Ascending aorta (tissue), 2 donors: ENCODE measurements at places on chromosomes 2 and 18.

DNA sequence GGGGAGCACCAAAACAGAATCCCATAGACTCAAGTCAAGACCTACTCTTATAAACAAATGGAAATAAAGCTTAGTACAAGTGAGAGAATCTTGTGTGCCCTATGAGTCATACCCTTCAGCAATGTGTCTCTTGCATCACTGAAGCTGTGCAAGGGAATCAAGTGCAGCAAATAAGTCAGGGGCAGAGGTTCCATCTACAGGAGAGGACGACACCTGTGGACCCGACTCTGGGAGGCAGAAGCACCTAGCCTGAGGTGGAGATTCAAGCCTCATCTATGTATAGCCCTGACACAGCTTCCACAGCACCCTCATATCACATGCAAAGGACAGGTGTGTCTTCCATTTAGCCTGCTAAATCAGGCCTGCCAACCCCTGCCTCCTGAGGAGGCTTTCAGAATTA lies 298.2 kb downstream of the CNTNAP5 start:
- no peak overlapping the region for H3K27ac ChIP-seq
- no peak overlapping the region for H3K4me3 ChIP-seq
- H3K27me3 ChIP-seq = no peaks in the 10 kb centered on the region

GRCh38 chr2:75582840-75583239 lies 22.1 kb upstream of the EVA1A start:
- no peaks in the 10 kb centered on the region for H3K4me1 ChIP-seq
- H3K27me3 ChIP-seq = no peaks in the 10 kb centered on the region
- H3K36me3 ChIP-seq = no peaks in the 10 kb centered on the region
- no peak overlapping the region for H3K4me3 ChIP-seq
- no peak for DNase-seq

- no peaks in the 10 kb centered on the region for H3K36me3 ChIP-seq
- peaks cover 73% of the 10 kb centered on the region for H3K27me3 ChIP-seq
- DNase-seq = no peak
- H3K27ac ChIP-seq = no peak overlapping the region
- H3K4me3 ChIP-seq = no peak overlapping the region
Measured at GRCh38 chr2:176084611-176085119, 903 bp upstream of the EVX2 start.

- no peak overlapping the region for H3K4me3 ChIP-seq
- no peaks in the 10 kb centered on the region for H3K36me3 ChIP-seq
- no peaks in the 10 kb centered on the region for H3K27me3 ChIP-seq
- H3K4me1 ChIP-seq = peaks cover 3% of the 10 kb centered on the region
- DNase-seq = no peak
Measured at GRCh38 chr2:71562518-71562917, 109.2 kb downstream of the DYSF start.
